NCI-H1436 (cell line): ENCODE measurements at places on chromosomes 1 and 21.

- peak; percentile 20 for DNase-seq
Measured at GRCh38 chr1:155983191-155984024, 5.1 kb upstream of the ARHGEF2 start.

- no peak for DNase-seq
Measured at GRCh38 chr1:161531986-161532643, 7.8 kb downstream of the HSPA6 start.

DNA sequence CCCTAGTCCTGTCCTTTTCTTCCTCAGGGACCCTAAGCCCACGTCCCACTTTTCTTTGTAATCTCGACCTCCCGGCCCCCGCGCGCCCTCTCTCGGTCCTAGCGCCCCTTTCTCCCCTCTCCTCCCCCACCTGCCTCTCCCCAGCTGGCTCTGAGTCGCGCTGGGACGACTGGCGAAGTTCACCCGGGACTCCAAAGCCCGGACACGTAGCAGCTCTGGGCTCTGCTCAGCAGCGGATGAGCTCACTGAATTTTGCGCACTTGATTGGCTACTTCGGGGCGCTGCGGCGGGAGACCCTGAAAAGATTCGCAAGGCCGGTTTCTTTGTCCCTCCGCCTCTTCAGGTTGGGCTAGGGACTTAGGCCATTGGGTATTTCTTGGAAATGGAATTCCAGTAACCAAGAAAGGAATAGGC lies 16.3 kb upstream of the ACKR1 start:
- no peak for DNase-seq

DNA sequence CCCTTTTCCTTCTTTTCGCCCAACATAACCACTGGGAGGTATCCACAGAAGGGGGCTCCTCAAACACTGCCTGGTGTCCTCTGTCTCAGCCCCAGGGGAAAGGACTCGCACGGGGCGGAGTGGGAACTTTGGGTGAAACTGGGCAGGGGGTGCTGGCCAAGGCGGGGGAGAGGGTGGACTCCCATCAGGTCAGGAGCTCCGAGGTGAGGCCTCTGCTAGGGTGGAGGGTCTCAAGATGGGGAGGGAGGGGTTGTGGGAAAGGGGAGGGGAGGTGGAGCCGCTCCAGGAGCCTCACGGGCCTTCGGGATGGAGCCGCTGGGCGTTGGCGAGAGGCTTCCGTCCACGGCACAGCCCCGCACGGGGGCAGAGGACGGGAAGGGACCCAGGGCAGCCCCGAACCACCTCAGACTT lies 43.2 kb upstream of the POFUT2 start:
- DNase-seq, result no peak

DNA sequence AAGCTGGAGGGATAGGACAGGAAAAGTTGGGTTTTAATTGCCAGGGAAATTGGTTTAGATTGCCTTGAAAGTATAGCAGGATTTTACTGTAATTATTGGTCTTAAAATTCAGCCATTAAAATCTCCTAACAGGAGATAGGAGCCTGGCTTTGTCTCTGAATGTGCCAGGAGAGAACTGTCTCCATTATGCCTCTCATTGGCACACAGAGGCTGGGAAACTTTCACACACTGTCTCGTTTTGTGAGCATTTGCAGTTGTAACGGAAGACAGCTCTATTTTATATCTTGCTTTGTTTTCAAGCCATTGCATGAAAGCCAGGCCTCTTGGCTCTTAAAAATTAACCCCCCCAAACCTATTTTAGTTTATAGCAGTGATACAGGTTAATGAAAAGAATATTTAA lies 12.5 kb downstream of the DNAJC6 start:
- DNase-seq, result no peak

DNA sequence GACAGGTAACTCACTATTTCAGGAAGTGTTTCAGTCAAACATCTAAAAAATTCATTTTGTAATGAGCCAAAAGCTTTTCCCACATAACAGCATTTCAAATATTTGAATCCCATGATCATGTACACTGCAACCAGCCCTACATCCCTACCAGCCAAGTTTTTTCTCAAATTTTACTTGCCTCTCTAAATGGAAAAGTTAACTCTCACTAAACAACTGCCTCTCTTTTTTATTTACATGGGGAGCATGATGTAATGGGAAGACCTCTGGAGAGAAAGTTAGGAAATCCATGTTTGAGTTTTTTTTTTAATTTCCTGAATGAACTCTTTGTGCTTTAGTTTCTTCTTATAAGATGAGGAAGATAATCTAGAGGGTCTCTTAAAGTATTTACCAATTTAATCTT lies 70.5 kb downstream of the TTLL7 start:
- DNase-seq, result no peak

- DNase-seq, result no peak
Measured at GRCh38 chr1:92425617-92426016, 61.1 kb downstream of the GFI1 start.

GRCh38 chr1:51525295-51525694 lies 6.2 kb upstream of the EPS15 start:
- no peak for DNase-seq

DNA sequence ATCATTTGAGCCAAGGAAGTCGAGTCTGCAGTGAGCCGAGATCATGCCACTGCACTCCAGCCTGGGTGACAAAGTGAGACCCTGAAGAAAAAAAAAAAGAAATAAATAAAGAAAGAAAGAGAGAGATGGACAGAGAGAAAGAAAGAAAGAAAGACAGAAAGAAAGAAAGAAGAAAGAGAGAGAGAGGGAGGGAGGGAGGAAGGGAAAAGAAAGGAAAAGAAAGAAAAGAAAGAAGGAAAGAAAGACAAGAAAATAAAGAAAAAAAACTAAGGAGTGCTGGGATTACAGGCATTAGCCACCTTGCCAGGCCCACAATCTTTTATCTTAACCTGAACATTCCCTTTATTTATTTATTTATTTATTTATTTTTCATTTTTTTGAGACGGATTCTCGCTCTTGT lies 51.7 kb upstream of the SOD1 start:
- DNase-seq, result no peak
